ENCODE measurements at places on chromosomes 5 and 9. TPM values are rescaled to one million over a fixed set of nuclear protein-coding genes. Genes with fewer than 3 reads are reported as not detected.

- H3K27me3 ChIP-seq, result no peaks in the 10 kb centered on the region
- no peak for DNase-seq
- no peaks in the 10 kb centered on the region for H3K36me3 ChIP-seq
- H3K4me3 ChIP-seq, result no peak overlapping the region
Measured at GRCh38 chr5:100824635-100825034, 78.4 kb downstream of the ST8SIA4 start.

DNA sequence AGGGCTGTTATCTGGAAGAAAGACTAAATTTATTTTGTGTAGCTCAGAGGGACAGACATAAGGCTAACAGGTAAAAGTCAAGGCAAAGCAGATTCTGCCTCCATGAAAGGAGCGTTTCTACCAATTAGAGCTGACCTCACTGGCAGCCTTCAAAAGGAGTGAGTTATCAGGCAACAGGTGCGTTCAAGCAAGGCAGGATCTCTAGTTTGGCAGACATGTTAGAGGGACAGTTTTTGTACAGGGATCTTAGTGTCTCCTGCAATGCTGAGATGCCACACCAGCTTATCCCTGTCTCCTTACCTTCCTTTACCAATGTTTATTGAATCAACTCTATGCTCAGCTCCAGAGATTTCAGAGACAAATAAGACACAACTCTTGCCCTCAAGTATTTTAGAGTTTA lies 73.8 kb downstream of the NRG2 start:
- H3K27me3 ChIP-seq, result no peaks in the 10 kb centered on the region
- H3K4me3 ChIP-seq, result no peak overlapping the region
- DNase-seq, result no peak
- H3K27ac ChIP-seq, result peak overlapping the region; percentile 24
- no peaks in the 10 kb centered on the region for H3K36me3 ChIP-seq
- peaks cover 42% of the 10 kb centered on the region for H3K4me1 ChIP-seq

- no peak overlapping the region for H3K4me3 ChIP-seq
- peak overlapping the region; percentile 55 for H3K27ac ChIP-seq
- peaks cover 18% of the 10 kb centered on the region for H3K36me3 ChIP-seq
Measured at GRCh38 chr5:136043968-136044610, 15.3 kb downstream of the TGFBI start.

GRCh38 chr9:69036309-69036708 lies 757 bp downstream of the FXN start:
- no peaks in the 10 kb centered on the region for H3K27me3 ChIP-seq
- H3K4me3 ChIP-seq, result peak overlapping the region; percentile 85
- peak overlapping the region; percentile 94 for H3K27ac ChIP-seq
- H3K4me1 ChIP-seq, result peaks cover 32% of the 10 kb centered on the region

DNA sequence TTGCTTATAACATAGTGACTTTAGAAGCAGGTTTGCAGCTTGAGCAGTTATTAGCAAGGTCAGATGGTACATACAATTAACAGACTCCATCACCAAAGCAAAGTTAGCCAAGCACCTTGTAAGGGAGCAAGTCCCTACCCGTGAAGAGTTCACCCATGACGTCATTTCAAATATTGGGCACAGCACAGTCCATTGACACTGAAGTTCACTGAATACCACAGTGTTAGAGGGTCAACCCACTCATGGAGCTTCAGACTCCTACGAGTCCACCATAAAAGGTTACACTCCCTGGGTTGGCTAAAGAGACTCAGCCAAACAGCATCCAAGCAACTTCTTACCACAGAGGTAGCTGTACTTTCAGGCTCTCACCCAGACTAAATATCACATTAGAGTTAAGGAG lies 77.5 kb downstream of the GALNT10 start:
- H3K27ac ChIP-seq, result no peak overlapping the region
- no peak for DNase-seq
- peaks cover 45% of the 10 kb centered on the region for H3K4me1 ChIP-seq
- H3K27me3 ChIP-seq, result no peaks in the 10 kb centered on the region
- no peak overlapping the region for H3K4me3 ChIP-seq

- no peak for DNase-seq
- H3K27ac ChIP-seq, result no peak overlapping the region
- no peaks in the 10 kb centered on the region for H3K36me3 ChIP-seq
- H3K4me1 ChIP-seq, result peaks cover 4% of the 10 kb centered on the region
- H3K27me3 ChIP-seq, result no peaks in the 10 kb centered on the region
Measured at GRCh38 chr5:173717959-173718358, 101.5 kb upstream of the BOD1 start.

DNA sequence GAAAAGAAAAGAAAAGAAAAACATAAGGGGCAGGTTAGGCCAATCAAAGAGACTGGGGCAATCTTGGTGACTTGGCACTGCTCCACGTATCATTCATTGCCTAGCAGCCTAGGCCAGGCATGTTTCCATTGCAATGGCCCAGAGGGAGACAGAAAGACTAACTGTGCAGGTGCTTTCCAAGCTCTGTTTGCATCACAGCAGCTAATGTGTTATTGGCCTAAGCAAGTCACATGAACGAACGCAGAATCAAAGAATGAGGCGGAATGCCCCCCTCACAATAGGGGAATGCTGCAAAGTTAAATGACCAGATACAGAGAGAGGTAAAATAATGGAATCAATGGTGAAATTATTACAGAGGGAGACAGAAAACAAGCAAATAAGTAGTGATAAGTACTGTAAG lies 11.1 kb upstream of the VPS13A start:
- no peaks in the 10 kb centered on the region for H3K27me3 ChIP-seq
- no peak overlapping the region for H3K27ac ChIP-seq
- H3K4me3 ChIP-seq, result no peak overlapping the region
- H3K4me1 ChIP-seq, result peaks cover 18% of the 10 kb centered on the region
- H3K36me3 ChIP-seq, result no peaks in the 10 kb centered on the region

- no peaks in the 10 kb centered on the region for H3K4me1 ChIP-seq
- no peaks in the 10 kb centered on the region for H3K27me3 ChIP-seq
- H3K4me3 ChIP-seq, result no peak overlapping the region
- no peaks in the 10 kb centered on the region for H3K36me3 ChIP-seq
- DNase-seq, result no peak
Measured at GRCh38 chr5:19169426-19169825, 818.6 kb downstream of the CDH18 start.

GRCh38 chr9:138075496-138075895 lies 197.9 kb downstream of the CACNA1B start:
- DNase-seq, result no peak
- no peak overlapping the region for H3K27ac ChIP-seq
- no peak overlapping the region for H3K4me3 ChIP-seq
- H3K4me1 ChIP-seq, result no peaks in the 10 kb centered on the region
- peaks cover 75% of the 10 kb centered on the region for H3K27me3 ChIP-seq

GRCh38 chr9:72899734-72900477 lies 52.9 kb downstream of the ALDH1A1 start:
- H3K4me3 ChIP-seq, result no peak overlapping the region
- no peaks in the 10 kb centered on the region for H3K4me1 ChIP-seq
- no peak overlapping the region for H3K27ac ChIP-seq
- no peaks in the 10 kb centered on the region for H3K27me3 ChIP-seq
- no peaks in the 10 kb centered on the region for H3K36me3 ChIP-seq

- no peaks in the 10 kb centered on the region for H3K4me1 ChIP-seq
- no peaks in the 10 kb centered on the region for H3K27me3 ChIP-seq
- H3K36me3 ChIP-seq, result no peaks in the 10 kb centered on the region
- H3K4me3 ChIP-seq, result no peak overlapping the region
Measured at GRCh38 chr9:108443019-108443633, 412.7 kb downstream of the ACTL7B start.

DNA sequence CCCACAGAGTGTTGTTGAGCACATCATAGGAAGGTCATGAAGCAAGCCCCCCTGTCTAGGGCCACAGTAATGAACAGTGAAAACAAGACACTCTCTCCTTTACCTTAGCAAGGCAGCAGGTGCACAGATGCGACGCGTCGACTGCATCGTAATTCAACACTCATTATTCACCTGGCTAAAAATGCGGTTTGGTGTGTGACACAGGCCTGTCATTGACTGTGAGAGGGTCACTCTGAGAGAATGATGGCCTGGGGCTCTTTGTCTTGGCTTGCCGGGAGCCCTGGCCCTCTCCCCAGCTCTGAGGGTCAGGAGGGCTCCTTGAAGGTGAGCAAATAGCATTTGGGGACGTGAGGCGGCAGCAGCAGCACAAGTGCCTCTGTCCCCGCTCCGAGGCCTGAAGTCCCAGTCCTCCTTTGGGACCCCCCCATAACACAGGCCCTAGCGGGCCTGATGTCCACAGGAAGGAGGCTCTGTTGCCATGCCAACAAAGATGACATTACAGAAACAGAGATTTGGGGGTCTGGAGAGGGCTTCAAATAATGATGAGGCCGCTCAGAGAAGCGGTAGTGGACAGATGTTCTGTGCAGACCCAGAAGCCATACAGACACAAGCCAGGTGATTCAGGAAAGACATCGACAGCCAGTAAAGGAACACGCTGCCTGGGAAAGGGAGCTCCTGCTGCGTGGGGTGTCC lies 46.7 kb downstream of the SHB start:
- H3K36me3 ChIP-seq, result no peaks in the 10 kb centered on the region
- no peak for DNase-seq
- H3K27ac ChIP-seq, result no peak overlapping the region
- H3K4me1 ChIP-seq, result peaks cover 100% of the 10 kb centered on the region

DNA sequence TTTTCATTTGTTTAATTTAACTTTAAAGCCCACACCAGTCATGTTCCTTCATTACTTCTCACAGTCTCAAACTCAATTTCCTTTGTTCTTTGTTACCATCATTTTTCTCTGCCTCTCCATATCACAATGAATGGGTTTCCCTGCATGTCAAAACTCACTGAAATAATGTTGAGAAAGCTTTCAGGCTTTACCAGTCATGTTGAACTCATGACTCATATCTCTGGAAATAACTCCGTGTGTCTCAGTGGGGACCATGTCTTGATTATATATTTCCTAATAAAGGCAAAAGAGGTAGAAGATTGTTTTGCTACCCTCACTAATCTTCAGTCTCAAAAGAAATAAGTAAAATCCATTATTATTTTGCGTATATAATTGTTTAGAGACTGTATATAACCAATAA lies 231.2 kb downstream of the CHSY3 start:
- H3K27ac ChIP-seq, result peak overlapping the region; percentile 47
- no peaks in the 10 kb centered on the region for H3K4me1 ChIP-seq
- H3K27me3 ChIP-seq, result no peaks in the 10 kb centered on the region
- no peak for DNase-seq
- H3K36me3 ChIP-seq, result no peaks in the 10 kb centered on the region
- H3K4me3 ChIP-seq, result no peak overlapping the region

GRCh38 chr5:38888041-38888440 lies 42.2 kb downstream of the OSMR start:
- peaks cover 45% of the 10 kb centered on the region for H3K36me3 ChIP-seq
- H3K27me3 ChIP-seq, result no peaks in the 10 kb centered on the region
- H3K27ac ChIP-seq, result no peak overlapping the region
- H3K4me1 ChIP-seq, result peaks cover 4% of the 10 kb centered on the region
- no peak overlapping the region for H3K4me3 ChIP-seq
- DNase-seq, result no peak

DNA sequence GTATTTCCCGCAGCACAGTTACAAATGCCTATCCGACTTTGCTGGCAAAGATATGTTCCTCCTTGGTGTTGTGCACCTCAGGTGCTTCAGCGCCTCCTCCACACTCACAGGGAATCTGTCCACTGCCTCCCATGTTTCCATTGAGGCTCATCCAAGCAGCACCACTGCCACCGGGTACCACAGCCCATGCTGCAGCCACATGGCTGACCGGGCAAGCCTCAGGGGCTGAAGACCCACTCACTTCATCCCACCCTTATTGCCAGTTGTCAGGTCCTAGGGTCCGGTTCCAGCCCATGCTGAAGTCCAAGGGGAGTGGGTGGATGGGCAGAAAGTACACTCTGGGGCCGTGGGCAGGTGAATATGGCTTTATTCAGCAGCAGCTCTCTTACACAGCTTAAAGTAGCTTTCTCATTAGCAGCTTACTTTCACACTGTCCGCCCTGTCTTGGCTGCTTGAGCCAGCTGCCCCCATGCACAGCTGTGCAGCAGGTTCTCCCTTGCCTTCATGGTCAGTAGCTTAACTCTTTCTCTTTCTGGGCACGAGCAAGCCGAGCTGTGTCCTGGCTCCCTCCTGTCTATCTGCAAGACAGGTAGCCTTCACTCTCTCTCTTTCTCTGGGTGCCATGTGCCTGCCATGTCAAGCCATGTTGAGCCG lies 1052.3 kb downstream of the PTPRD start:
- H3K4me1 ChIP-seq, result no peaks in the 10 kb centered on the region
- H3K27ac ChIP-seq, result no peak overlapping the region
- DNase-seq, result no peak
- no peaks in the 10 kb centered on the region for H3K27me3 ChIP-seq
- H3K4me3 ChIP-seq, result no peak overlapping the region

Gene GPR21
- total RNA-seq, result 0.58 TPM

Gene JAKMIP2
- total RNA-seq, result 0.41 TPM

Gene TLX3
- not detected for total RNA-seq

Gene C5orf58
- total RNA-seq, result 1.0 TPM

All from left ventricle myocardium inferior (tissue), 1 donor.